GM19239 (cell line): ENCODE measurements at places on chromosomes 16 and 17.

DNA sequence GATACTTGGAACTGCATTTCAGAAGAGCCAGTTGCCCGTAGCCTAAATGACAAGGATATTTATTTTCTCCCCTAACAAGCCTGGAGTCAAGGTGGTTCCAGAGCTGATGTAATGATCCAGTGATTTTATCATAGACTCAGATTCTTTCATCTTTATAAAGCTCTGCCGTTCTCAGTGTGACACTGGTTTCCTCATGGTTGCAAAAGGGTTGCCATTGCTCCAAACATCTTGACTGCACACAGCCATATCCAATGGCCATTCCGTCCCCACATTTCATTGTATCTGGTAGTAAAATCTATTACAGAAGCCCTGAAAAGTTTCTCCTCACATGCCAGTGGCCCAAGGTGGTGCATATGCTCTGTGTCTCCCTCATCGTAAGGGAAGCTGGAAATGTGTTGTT is 63.1 kb upstream of the SDK2 start:
- DNase-seq = no peak

GRCh38 chr16:104928-105327 is 26.9 kb downstream of the MPG start:
- DNase-seq = no peak

GRCh38 chr16:56409195-56409594 is 16.1 kb downstream of the AMFR start:
- no peak for DNase-seq

GRCh38 chr17:78791840-78792709 is 10.0 kb upstream of the CYTH1 start:
- DNase-seq = no peak

- DNase-seq = no peak
Observed at GRCh38 chr17:76331083-76331482, 22.6 kb downstream of the PRPSAP1 start.

- no peak for DNase-seq
Observed at GRCh38 chr17:30229012-30229411, 6.5 kb downstream of the SLC6A4 start.

DNA sequence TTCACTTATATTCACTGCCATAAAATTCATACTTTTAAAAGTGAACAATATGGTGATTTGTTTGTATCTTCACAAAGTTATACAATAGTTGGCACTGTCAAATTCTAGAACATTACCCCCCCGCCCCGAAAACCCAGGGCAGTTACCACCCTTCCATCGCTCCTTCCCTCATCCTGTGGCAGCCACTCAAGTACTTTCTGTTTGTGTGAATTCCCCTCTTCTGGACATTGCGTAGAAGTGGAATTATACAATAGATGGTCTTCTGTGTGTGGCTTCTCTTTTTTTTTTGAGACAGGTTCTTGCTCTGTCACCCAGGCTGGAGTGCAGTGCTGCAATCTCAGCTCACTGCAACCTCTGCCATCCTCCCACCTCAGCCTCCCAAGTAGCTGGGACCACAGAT is 58.6 kb downstream of the SPECC1 start:
- no peak for DNase-seq

DNA sequence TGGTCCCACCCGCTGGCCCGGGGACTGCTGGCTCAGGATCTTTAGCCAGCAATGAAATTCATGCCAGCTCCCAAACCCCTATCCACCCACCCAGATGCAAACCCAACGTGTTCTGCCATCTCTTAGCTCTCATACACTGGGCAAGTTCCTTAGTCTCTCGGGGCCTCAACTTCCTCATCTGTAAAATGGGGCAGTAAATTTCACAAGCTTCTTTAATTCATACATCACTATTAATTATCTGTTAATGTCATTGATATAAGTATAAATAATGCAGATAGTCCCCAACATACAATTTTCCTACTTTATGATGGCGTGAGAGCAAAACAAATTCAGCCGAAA is 398.7 kb downstream of the SOX9 start:
- DNase-seq = no peak

DNA sequence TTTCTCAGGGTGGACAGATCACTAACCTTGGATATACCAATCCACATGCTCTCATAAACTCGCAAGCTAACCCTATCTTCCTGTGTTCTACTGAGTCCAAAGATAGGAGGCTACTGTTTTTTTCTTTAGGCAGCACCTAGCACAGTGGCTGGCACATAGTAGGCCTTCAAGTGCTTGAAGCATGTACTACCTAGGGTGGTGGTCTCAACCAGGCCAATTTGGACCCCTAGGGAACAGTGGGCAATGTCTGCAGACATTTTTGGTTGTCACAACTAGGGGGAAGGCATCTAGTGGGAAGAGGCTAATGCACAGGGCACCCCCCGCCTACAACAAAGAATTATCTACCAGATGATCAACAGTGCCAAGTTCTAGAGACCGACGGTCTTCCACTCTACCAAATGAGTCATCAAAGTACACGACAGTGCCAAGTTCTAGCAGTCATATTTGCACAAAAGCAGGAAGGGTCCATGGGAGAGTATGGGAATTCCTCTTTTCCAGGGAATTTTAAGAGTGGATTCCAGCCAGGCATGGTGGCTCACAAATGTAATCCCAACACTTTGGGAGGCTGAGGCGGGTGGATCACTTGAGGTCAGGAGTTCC is 390.3 kb downstream of the SLC39A11 start:
- no peak for DNase-seq

GRCh38 chr17:55433029-55433628 is 11.5 kb upstream of the MMD start:
- DNase-seq = no peak

DNA sequence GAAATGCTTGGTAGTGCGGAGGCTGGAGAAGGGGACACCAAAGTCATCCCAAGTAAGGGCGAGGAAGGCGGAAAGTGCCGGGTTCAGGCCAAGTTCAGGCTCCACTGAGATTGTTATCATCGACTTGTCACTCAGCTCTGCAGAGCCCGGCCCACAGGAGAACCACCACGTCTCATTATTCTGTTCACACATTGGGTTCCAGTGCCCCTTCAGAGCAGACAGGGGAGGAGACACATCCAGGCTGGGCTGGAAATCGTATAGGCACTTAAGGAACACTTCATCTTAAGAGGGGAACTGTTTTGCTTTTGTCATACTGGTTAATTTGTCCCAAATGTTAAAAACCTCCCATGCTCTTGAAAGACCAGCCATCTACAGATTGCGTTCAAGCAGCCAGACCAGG is 118.3 kb upstream of the ADAMTS18 start:
- no peak for DNase-seq

DNA sequence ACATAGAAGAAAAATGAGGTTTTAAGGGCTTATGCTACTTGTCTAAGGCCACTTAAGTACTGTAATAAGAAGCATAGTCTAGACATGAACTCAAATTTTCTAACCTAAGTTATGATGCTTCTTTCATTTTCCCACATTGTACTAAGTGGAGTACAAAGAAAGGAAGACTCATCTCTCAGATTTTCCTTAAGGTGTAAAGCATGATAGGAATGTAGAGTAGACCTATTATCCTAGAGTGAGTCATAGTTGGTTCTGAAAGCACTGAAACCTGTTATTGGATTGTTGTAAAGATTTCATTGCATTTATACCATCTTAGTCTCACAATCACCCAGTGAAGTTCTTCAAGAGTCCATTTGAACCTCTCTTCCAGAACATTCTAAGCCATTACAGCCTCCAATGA is 343.8 kb downstream of the TOX3 start:
- no peak for DNase-seq

DNA sequence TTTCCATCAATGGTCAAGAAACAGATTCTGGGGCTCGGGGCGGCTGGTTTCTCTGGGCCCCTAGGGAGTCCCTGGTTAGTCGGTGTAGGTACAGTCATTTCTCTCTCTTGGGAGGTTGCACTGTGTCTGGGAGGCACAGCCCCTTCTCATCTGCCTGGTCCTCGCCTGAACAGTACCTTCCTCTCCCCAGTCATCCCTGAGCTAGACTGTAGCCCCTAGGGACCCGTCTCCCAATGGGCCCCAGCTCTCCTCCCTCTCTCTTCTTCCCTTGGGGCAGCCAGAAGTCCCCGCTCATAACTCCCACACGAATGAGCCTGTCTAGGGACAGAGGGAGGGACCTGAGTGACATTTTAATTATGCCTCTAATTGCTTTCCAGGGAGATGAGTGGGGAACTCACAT is 20.2 kb upstream of the CPSF4L start:
- DNase-seq = peak; percentile 70

- no peak for DNase-seq
Observed at GRCh38 chr16:66616592-66616991, 12.1 kb downstream of the CMTM3 start.

GRCh38 chr17:36000732-36001109 is 632 bp downstream of the CCL15 start:
- no peak for DNase-seq

DNA sequence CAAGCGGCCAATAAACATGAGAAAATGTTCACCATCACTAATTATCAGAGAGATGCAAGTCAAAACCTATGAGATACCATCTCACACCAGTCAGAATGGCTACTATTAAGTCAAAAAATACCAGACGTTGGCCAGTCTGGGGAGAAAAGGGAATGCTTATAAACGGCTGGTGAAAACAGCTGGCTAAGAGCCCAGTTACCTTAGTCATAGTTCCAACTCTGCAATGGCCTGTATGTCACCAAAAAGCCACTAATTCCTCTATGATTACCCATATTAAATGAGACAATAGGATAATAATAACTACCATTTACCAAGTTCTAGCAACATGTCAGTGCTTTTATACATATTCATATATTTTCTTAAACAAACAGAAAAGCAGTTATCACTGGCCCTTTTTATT is 42.9 kb upstream of the CDRT4 start:
- DNase-seq = no peak

GRCh38 chr17:8455665-8456209 is 20.1 kb downstream of the NDEL1 start:
- DNase-seq = no peak

GRCh38 chr17:19766016-19766415 is 17.9 kb upstream of the ALDH3A1 start:
- no peak for DNase-seq

DNA sequence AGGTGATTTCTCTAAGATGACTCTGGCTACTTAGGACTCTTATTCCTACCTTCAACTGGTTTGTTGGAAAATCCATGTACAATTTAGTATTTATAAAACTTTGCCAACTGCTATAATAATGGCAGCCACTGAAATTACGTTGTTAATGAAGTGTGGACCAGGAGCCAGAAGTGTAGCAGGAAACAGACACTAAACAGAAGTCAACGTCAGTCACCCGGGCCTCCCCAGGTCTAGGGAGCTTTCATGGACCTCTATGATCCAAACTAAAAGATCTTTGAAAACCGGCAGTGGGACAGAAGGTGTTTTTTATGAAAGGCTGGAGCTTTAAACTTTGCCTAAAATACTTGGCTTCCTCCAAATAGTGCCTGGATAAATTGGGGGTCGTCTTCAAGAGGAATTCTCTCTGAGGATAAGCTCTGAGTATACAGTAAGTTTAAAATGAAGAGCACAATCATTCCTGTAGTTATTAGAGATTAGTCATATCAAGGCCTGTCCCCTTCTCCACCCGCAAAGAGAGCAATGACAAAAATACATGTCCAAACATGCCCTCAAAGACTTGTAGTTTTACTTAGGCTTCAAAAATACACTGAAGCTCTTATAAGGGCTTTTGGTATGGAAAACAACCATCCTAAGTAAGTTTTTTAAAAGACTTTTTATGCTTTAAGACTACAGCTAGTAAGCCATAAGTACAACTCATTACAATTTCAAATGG is 34.6 kb downstream of the DCUN1D3 start:
- DNase-seq = no peak

DNA sequence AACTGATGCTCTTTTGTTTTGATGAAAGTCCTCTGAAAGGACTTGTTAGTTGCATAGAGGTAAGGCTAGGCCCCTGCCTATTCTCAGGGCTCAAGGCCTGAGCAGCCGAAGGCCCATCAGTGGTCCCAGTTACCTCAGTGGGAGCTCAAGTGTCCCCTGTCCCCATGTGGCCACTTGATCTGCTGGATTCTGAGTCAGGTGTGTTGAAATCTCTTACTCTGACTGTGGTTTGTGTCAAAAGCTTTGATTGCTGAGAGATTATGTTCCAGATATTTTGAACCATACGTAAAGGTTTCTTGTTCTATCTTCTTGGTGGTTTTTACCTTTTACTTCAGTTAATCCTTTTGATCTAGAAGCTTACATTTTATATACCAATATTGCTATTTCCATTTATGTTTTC is 191.7 kb downstream of the LGALS9B start:
- no peak for DNase-seq

GRCh38 chr16:50600582-50601283 is 52.5 kb downstream of the NKD1 start:
- no peak for DNase-seq

DNA sequence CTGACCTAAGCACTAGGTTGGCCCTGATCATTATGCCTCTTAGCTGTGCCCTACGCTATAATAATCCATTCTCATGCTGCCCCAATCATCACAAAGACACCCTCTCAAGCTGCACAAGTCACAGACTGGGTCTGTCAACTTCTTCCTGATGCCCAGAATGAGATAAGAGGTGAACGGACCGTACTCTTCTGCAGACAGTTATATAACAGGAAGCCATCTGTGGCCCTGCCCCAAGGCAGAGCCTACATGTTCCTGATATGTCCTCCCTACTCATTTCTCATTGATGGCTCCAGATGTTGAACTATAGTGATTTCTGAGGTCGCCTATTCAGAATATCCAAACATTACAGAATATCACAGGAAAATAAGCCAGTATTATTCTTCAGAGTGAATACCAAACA is 471.6 kb upstream of the ERCC4 start:
- DNase-seq = no peak

GRCh38 chr17:42182927-42183734 is 2.1 kb downstream of the HCRT start:
- no peak for DNase-seq

DNA sequence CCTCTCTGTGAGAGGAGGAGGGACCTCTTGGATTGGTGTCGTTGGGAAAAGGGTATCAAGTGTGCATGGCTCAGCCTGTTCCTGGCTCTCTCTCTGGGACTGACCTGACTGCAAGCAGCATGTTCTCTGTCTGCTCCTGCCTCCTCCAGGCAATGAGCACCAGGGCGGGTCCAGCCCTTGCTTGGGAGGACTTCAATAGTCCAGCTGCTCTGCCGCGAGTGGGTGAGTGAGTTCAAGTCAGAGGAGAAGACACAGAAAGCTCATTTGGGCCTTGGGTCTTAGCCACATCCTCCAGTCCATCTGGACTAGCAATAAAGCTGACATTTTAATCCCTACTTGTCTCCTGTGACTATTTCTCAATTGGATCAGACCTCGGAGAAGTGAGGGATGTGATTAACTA is 25.2 kb upstream of the TNS4 start:
- DNase-seq = no peak

- DNase-seq = no peak
Observed at GRCh38 chr16:69083306-69083941, 22.0 kb upstream of the HAS3 start.

GRCh38 chr17:39738568-39738901 is 797 bp downstream of the GRB7 start:
- DNase-seq = peak; percentile 42

GRCh38 chr16:26772503-26772902 is 294.2 kb upstream of the C16orf82 start:
- DNase-seq = no peak
